Activated CD8-positive, alpha-beta memory T cell treated with anti-CD3 and anti-CD28 coated beads, Interleukin-2, amount 10 ng/mL, durations not matched to agents 7 days and 5 days (primary cell): ENCODE measurements at places on chromosomes 2 and 18. TPM values are rescaled to one million over a fixed set of nuclear protein-coding genes. Genes with fewer than 3 reads are reported as not detected.

- no peak for DNase-seq
These were observed 677 bp upstream of the COPS9 start for GRCh38 chr2:240136671-240137292.

GRCh38 chr2:74077636-74078035 lies 70.1 kb downstream of the BOLA3 start:
- no peak for DNase-seq

DNA sequence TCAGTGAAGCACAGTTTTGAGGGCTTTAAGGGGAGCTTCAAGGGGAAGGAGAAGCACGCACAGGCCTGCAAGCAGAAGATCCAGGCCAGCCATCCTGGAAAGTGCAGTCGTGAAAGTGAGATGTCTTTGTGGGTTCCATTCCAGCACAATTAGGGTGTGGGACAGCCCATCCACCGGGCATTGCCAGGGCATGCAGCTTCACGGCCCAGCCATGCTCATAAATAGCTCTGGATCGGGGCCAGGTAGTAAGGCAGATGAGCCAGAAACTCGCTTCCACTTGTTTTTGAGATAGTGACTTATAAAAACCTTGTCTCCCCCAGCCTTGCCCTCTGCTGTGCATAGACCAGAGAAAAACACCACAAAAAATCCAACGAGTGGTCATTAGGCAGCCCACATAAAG lies 21.0 kb downstream of the KDSR start:
- no peak for DNase-seq

ZNF385B gene
- not detected for total RNA-seq

- DNase-seq = peak; percentile 46
These were observed 11.5 kb downstream of the MFSD2B start for GRCh38 chr2:24021122-24021998.
